Activated naive CD8-positive, alpha-beta T cell treated with anti-CD3 and anti-CD28 coated beads, Interleukin-2, amount 10 ng/mL, durations not matched to agents 7 days and 5 days (primary cell): ENCODE measurements at places on chromosomes 12 and 14. TPM values are rescaled to one million over a fixed set of nuclear protein-coding genes. Genes with fewer than 3 reads are reported as not detected.

Gene UNC79
- total RNA-seq = not detected

Gene ARHGEF40
- total RNA-seq = 0.20 TPM

Gene KLHL33
- 3.6 TPM for total RNA-seq

DNA sequence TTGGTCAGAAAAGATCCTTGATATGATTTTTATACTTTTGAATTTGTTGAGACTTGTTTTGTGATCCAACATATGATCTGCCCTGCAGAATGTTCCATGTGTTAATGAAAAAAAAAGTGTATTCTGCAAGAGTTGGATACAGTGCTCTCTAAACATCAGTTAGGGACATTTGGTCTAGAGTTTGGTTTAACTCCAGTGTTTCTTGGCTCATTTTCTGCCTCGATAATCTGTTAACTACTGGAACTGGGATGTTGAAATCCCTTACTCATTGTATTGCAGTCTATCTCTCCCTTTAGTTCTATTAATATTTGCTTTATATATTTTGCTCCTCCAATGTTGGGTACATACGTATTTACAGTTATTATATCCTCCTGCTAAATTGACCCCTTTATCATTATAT is 18.3 kb upstream of the TXNRD1 start:
- no peak for DNase-seq

DNA sequence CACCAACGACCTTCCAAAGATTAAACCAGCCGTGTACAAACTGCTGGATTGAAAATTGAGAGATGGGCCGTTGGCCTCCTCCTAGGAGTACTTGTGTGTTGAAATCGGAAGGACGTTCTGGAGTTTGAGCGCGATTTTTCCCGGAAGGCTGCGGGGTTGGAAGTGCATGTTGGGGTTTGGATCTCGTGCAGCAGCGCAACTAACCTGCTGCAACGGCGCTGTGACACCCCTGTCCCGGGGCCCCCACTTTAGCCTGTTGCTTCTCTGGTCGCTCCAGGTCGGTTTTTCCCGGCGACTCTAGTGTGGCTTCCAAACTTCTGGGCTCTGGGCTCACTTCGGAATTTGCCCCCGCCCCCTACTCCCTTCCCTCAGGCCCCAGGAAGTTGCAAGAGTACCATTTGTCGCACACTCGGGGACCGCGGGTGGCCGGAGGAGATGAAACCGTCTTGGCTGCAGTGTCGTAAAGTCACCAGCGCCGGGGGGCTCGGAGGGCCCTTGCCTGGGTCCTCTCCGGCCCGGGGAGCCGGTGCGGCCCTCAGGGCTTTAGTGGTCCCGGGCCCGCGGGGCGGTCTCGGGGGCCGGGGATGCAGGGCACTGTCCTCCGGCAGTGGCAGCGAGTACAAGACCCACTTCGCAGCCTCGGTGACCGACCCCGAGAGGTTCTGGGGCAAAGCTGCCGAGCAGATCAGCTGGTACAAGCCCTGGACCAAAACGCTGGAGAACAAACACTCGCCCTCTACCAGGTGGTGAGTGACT is at the start of gene ACSS3:
Gene ACSS3, plus strand, starts transcription at position 394 of the 756 bp plus-strand sequence. Its CDS starts 42 bp downstream, at position 436.
- no peak for DNase-seq

- DNase-seq = no peak
These were observed 52.2 kb upstream of the CRACR2A start for GRCh38 chr12:3805077-3805476.

DNA sequence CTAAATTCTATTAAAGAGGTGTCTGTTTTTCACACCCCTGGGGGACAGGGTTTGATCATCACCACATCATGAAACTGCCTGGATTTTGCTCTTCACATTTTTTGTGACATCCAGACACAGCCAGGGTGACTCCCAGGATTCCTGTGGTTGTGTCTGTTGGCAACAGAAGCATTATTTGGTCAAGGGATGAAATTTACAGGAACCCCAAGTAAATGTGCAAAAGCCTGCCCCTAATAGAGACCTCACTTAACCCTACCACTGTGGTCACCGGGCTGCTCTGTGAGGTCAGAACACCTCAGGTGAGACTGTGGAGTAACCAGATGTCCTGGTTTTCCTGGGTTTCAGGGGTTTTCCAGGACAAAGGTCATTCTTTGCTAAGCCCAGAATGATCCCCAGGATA is 103.8 kb downstream of the DAD1 start:
- no peak for DNase-seq
